ENCODE measurements at places on chromosomes 4 and X. TPM values are rescaled to one million over a fixed set of nuclear protein-coding genes. Genes with fewer than 3 reads are reported as not detected.

DNA sequence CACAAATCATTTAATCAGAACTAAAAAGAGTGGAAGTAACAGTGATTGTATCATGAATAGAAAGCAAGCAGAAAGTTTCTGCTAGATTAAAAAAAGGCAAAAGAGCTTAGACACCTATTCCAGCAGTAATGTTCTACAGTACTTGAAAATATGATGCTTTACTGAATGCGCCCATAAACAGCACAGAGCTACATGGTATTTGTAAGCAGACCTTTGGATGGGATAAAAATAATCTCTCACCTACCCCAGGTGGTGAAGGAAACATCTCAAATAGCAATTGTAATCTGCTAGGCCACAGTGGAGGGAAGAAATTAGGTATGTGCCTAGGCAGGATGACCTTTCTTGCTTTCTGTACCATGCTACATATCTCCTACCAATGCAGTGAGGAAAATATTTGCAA lies 280.9 kb upstream of the PRKX start:
- H3K4me3 ChIP-seq = no peak overlapping the region
- H3K4me1 ChIP-seq = no peaks in the 10 kb centered on the region
- DNase-seq = no peak
- H3K36me3 ChIP-seq = no peaks in the 10 kb centered on the region

Gene ESX1
- 17.0 TPM for polyA plus RNA-seq

DNA sequence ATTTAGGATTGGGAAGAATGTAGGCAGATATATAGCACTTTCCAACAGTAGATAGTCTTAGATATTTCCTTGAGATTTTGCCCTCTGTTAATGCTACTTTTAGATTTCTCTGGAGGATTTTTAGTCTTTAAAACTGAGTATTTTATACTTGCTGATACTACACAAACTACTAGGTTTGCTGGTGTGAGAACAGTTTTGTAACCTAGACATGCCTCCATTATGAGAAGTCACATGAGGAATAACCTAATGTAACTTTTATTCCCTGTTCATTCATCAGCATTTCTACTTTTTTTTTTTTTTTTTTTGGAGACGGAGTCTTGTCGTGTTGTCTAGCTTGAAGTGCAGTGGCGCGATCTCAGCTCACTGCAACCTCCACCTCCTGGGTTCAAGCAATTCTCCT lies 137.2 kb downstream of the RAPGEF2 start:
- no peak for DNase-seq
- no peaks in the 10 kb centered on the region for H3K36me3 ChIP-seq
- peak overlapping the region; percentile 25 for H3K27ac ChIP-seq
- no peak overlapping the region for H3K4me3 ChIP-seq
- no peaks in the 10 kb centered on the region for H3K27me3 ChIP-seq
- H3K4me1 ChIP-seq = no peaks in the 10 kb centered on the region

- no peak for DNase-seq
- H3K27me3 ChIP-seq = no peaks in the 10 kb centered on the region
These were observed 320.0 kb downstream of the ADGRL3 start for GRCh38 chr4:61520166-61520565.

GRCh38 chrX:22126327-22126726 lies 94.2 kb downstream of the PHEX start:
- no peak overlapping the region for H3K4me3 ChIP-seq
- no peaks in the 10 kb centered on the region for H3K27me3 ChIP-seq
- H3K36me3 ChIP-seq = no peaks in the 10 kb centered on the region
- DNase-seq = no peak

DNA sequence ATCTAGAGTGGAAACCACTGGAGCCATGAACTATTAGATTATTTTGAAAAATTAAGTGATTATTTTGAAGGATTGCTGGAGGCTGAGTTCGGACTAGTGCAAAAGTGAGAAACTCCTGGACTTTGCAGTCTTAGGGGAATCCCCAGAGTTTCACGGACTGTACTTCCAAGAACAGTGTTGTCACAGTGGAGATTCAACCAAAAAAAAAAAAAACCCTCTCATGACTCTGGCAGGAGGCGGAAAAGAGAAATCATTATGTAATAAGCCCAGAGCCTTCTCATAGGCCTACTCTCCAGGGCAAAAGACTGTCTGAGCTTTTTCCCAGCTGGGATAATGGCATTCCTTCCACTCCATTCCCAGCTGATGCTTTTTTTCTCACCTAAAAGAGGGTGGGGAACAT lies 16.8 kb upstream of the C4orf51 start:
- H3K4me3 ChIP-seq = no peak overlapping the region
- no peaks in the 10 kb centered on the region for H3K4me1 ChIP-seq
- no peak overlapping the region for H3K27ac ChIP-seq
- no peaks in the 10 kb centered on the region for H3K36me3 ChIP-seq
- no peaks in the 10 kb centered on the region for H3K27me3 ChIP-seq
- no peak for DNase-seq

DNA sequence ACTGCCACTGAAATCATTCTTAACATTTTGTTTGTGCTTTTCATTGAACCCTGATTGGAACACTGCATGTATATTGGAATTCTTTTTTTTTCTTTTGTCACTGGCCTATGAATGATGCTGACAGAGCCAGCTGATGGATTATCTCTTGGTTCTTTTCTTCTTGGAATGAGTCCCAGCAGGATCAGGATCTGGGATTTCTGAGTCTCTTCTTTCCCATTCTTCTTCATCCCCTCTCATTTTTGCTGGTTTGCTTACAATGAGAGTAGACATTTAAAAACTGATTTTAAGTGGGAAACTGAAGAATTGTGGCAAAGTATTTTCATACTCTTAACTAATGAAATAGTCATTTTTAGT lies 9.0 kb downstream of the DCUN1D4 start:
- H3K27me3 ChIP-seq = no peaks in the 10 kb centered on the region
- no peak overlapping the region for H3K27ac ChIP-seq
- no peaks in the 10 kb centered on the region for H3K36me3 ChIP-seq
- DNase-seq = no peak
- peaks cover 17% of the 10 kb centered on the region for H3K4me1 ChIP-seq

GRCh38 chr4:169253904-169254303 lies 16.9 kb downstream of the SH3RF1 start:
- no peaks in the 10 kb centered on the region for H3K27me3 ChIP-seq
- H3K4me3 ChIP-seq = no peak overlapping the region
- peaks cover 54% of the 10 kb centered on the region for H3K4me1 ChIP-seq
- no peak overlapping the region for H3K27ac ChIP-seq
- H3K36me3 ChIP-seq = no peaks in the 10 kb centered on the region

DNA sequence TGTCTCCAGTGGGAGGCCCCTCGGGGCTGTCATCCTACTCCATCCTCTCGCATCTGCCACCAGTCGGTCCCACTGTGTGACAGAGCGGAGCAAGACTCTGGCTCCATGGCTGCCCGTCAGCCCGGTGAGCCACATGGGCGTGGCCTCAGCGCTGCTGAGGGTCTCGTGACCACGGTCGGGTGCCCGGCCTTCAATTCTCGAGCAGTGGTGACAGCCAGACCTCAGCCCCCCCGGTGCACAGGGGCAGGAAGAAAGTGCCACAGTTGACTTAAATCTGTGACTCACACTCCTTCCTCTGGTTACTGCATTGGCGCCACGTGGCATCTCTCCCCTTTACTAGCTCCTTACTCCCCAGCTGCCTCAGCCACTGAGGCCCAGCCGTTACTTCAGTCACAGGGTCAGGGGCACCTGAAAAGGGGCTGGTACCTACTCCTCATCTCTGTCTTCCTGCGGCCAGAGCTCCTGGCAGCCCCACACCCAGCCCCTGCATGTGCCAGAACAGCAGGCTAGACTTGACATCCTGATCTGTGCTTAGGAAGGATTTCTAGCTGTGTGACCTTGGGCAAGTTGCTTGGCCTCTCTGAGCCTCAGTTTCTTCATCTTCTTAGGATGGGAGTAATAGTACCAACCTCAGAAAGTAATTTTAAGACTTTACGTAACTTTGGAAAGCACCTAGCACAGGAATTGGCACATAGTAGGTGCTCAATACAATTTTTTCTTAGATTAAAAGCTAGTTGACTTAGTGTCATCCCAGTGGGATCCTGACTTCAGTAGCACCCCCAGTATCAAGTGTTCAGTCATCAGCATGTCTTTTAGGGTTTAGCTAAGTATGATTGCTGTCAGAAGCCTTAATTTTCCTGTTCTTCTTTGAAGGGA lies 66.1 kb downstream of the TNIP2 start:
- no peaks in the 10 kb centered on the region for H3K27me3 ChIP-seq
- H3K4me1 ChIP-seq = no peaks in the 10 kb centered on the region
- no peaks in the 10 kb centered on the region for H3K36me3 ChIP-seq

Gene F8A1
- 8.5 TPM for polyA plus RNA-seq

Gene OSTC
- polyA plus RNA-seq = 78.1 TPM

GRCh38 chr4:16213121-16213520 lies 13.2 kb downstream of the TAPT1 start:
- H3K4me1 ChIP-seq = peaks cover 3% of the 10 kb centered on the region
- no peaks in the 10 kb centered on the region for H3K36me3 ChIP-seq
- DNase-seq = no peak
- H3K27ac ChIP-seq = no peak overlapping the region
- H3K27me3 ChIP-seq = no peaks in the 10 kb centered on the region
- H3K4me3 ChIP-seq = no peak overlapping the region

Gene RGN
- 6.5 TPM for polyA plus RNA-seq

GRCh38 chrX:38438321-38438720 lies 85.9 kb downstream of the OTC start:
- H3K27ac ChIP-seq = no peak overlapping the region
- no peaks in the 10 kb centered on the region for H3K4me1 ChIP-seq
- H3K27me3 ChIP-seq = no peaks in the 10 kb centered on the region
- no peak overlapping the region for H3K4me3 ChIP-seq
- DNase-seq = no peak

DNA sequence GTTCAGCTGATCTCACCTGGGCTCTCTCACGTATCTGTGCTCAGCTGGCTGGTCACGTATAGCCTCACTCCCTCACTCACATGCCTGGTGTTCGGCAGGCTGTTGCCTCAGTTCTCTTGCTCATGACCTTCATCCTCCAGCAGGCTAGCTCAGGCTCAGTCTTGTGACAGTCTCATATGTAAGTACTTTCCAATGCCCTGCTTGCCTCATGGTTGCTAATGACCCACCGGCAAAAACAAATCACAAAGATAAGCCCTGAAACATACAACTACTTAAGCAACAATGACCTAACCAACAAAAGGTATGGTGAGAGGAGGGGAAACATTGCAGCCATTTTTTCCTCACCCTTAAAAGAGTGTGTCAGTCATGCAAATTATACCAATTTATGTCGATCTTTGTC lies 25.0 kb downstream of the MEPE start:
- no peak for DNase-seq
- no peaks in the 10 kb centered on the region for H3K36me3 ChIP-seq
- H3K4me3 ChIP-seq = no peak overlapping the region

DNA sequence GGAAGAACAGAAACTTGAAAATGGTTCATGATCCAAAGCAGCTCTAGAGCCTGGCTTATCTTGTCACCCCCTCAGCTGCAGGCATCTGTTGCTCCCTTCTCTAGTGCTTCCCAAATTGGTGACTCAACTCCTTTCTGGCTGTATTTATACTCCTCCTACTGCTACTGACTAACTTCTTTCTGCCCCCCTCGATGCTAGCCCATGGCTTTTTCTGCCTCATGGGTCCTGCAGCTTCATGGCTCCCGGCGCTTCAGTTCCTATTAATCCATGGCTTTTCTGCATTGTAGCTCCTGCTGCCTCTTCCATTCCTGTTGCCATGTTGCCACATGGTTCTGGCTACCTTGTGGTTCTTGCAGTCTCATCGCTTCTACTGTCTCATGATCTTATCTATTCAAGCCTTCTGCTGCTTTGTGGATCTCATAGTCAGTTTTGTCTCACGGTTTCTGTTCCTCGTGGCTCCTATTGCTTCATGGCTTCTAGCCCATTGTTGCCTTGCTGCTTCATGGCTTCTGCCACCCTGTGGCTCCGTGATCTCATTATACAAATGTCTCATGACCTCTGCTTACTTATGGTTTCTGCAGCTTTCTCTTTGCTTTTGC lies 48.1 kb downstream of the SMC1A start:
- H3K27ac ChIP-seq = no peak overlapping the region
- H3K4me1 ChIP-seq = no peaks in the 10 kb centered on the region
- H3K4me3 ChIP-seq = no peak overlapping the region
- DNase-seq = no peak

- no peak for DNase-seq
- H3K36me3 ChIP-seq = no peaks in the 10 kb centered on the region
- no peak overlapping the region for H3K4me3 ChIP-seq
- H3K4me1 ChIP-seq = peaks cover 8% of the 10 kb centered on the region
- H3K27ac ChIP-seq = no peak overlapping the region
These were observed 148.8 kb downstream of the PJA1 start for GRCh38 chrX:69016293-69016941.

Gene CCDC149
- polyA plus RNA-seq = 9.4 TPM

Gene SORBS2
- 26.0 TPM for polyA plus RNA-seq

- no peak overlapping the region for H3K4me3 ChIP-seq
- no peaks in the 10 kb centered on the region for H3K4me1 ChIP-seq
- DNase-seq = no peak
- H3K36me3 ChIP-seq = no peaks in the 10 kb centered on the region
These were observed 1296.1 kb upstream of the PCDH7 start for GRCh38 chr4:29423836-29424721.

DNA sequence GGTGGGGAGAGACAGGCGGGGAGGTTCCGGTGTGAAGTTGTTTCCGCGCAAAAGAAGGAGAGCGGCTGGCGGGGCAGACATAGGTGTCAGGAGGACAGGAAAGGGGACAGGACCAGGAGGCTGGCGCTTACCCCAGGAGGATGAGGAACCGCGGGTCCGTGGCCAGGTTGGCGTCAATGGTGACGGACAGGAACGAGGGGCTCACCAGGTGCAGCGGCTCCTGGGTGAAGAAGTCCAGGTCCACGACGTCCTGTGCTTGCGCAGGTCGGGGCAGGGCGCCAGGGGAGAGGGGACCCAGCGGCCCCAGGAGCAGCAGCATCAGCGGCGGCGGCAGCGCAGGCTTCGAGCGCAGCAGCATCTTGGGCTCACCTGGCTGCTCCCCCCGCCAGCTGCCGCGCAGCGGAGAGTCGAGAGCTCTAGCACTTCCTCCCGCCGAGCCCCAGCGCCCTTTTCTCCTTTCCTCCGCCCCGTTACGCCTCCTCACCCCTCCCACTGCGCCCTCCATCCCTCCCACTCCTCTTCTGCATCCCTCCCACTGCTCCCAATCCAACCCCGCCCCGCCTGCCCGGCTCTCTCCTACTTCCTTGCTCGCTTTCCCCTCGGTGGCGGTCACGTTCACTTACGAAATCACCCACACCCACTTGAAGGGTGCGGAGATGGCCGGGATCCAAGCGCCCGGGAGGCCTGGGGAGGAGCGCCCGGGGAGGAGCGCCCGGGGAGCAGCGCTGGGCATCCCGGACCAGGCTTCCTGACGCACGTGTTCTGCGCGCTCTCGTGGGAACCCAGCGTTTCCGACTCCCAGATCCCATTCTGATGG lies at the start of gene HPSE:
Gene HPSE, minus strand, starts transcription at position 424 of the 817 bp plus-strand sequence. Its CDS starts 66 bp downstream, at position 358.
- peak within 1 kb of the TSS; percentile 57 for H3K4me3 ChIP-seq
- peak; percentile 61 for DNase-seq
- no peaks in the 10 kb centered on the region for H3K36me3 ChIP-seq
- peaks cover 11% of the 10 kb centered on the region for H3K4me1 ChIP-seq

GRCh38 chr4:167233685-167234315 lies 494 bp downstream of the SPOCK3 start:
- no peak for DNase-seq
- H3K4me3 ChIP-seq = peak overlapping the region; percentile 34
- H3K27ac ChIP-seq = no peak overlapping the region
- H3K4me1 ChIP-seq = no peaks in the 10 kb centered on the region
- H3K27me3 ChIP-seq = no peaks in the 10 kb centered on the region

GRCh38 chrX:12979616-12980015 lies 4.7 kb downstream of the TMSB4X start:
- H3K36me3 ChIP-seq = no peaks in the 10 kb centered on the region
- H3K27ac ChIP-seq = no peak overlapping the region
- no peak overlapping the region for H3K4me3 ChIP-seq
- DNase-seq = no peak

Gene PGK1
- 109 TPM for polyA plus RNA-seq

Gene SASH3
- polyA plus RNA-seq = 4.8 TPM

- H3K27me3 ChIP-seq = no peaks in the 10 kb centered on the region
- no peak for DNase-seq
- no peaks in the 10 kb centered on the region for H3K36me3 ChIP-seq
- H3K27ac ChIP-seq = no peak overlapping the region
- H3K4me3 ChIP-seq = no peak overlapping the region
These were observed 17.2 kb downstream of the XPNPEP2 start for GRCh38 chrX:129755779-129756650.
